ENCODE measurements at places on chromosomes 2 and 18.

GRCh38 chr2:221807706-221808105, 235.6 kb upstream of the EPHA4 start:
- DNase-seq = no peak

- no peak for DNase-seq
These were observed 190.0 kb upstream of the SESTD1 start for GRCh38 chr2:179454443-179455171.

DNA sequence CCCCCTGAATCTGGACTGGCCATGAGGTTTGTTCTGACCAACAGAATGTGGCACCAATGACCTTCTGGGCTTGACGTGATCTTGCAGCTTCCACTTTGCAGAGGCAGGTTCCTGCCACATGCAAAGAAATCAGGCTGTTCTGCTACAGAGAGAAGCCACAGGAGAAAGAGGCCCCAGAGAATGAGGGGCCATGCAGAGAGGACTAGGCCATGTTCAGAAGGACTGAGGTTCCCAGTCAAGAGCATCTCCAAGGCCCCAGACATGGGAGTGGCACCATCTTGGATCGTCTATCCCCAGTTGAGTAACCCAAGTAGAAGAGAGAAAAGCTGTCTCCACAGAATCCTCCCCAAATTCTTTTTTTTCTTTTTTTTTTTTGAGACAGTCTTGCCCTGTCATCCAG, 131.1 kb downstream of the ZBTB7C start:
- no peak for DNase-seq

DNA sequence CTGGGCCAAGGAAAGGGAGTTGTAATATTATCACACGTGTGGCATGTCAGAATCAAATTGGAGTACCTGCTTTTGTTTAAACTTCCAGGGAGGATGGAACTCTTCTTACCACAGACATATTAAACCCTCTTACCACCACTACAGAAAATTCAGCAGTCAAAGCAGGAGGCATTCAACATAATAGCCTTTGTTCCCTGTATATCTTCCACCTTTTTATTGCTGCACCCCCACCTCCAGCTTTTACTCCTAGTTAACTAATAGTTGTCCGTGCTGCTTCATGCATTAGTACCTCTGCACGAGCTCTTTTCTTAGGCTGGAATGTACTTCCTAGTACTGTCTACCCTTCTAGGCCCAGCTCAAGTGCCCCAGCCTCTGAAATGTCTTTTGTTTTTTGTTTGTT, 14.9 kb upstream of the NR4A2 start:
- no peak for DNase-seq

DNA sequence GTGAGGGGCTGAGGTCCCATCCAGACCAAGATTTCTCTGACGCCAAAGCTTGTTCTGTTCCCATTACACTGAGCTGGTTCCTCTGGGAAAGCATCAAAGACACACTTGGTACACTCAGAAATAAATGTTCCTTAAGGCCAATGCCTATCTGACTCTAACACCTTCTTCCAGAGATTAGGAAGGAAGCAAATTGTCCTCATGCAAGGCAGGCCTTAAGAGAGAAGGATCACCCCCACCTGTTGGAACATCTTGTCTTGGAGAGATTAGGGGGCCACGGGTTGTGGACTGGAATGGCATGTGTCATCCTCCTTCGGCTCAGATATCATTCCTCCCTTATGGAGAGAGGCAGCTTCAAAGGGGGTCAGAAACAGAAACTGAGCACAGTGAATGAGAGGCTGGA, 100.2 kb downstream of the ANKRD44 start:
- no peak for DNase-seq

DNA sequence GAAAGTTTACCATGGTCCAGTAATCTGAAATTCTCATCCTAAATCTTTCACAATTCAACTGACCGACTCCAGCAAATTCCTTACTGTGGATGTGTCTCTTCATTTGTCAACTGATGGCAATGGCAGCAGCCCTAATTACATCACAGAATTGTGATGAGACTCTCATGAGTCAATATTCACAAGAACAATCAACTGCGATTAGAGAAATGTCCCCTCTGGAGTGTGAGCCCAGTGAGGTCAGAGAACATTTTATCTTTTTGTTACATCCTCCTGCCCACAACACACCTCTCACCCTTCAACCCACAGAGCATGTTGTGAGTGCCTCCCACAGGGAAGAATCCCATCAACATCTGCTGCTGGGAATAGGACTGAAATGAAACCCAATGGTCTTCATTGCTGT, 73.6 kb downstream of the CD226 start:
- DNase-seq = no peak

DNA sequence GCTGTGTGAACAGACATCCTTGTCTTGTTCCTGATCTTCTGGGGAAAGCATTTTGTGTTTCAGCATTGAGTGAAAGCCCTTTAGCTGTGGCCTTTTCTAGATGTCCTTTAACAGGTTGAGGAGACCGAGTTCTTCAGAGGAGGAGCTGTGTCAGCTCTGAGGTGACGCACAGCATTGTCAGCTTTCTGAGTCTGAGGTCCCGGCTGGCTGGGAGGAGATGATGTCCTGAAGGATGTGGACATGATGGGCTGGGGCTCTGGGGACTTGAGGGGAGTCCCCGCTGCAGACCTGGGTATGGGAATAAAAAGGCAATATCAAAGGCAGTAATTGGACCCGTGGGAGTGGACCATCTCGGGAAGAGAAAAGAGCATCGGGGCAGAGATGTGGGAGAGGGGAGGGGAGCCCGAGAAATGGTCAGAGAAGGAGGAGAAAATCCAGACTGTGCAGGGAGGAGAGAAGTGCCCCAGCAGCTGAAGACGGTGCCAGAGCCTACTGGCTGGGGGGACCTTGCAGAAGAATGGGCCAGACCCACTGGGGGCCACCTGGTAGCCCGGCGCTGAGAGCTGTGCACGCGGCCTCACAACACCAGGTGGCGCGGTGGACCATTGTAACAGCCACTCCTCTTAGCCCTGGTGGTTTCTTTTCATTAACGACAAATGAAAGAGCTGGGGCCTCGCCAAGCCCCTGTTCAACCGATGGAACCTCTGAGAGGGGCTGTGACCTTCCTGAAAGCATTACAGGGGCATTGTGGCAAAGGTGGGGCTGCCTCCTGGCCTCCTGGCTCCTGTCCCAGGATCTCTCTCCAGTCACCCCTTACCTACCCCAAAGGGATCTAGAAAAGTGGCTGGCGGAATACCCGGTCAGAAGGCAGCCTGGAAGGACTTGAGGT, 61.6 kb downstream of the ST3GAL5 start:
- DNase-seq = peak; percentile 76

GRCh38 chr2:172821370-172822338, 86.0 kb downstream of the RAPGEF4 start:
- no peak for DNase-seq

DNA sequence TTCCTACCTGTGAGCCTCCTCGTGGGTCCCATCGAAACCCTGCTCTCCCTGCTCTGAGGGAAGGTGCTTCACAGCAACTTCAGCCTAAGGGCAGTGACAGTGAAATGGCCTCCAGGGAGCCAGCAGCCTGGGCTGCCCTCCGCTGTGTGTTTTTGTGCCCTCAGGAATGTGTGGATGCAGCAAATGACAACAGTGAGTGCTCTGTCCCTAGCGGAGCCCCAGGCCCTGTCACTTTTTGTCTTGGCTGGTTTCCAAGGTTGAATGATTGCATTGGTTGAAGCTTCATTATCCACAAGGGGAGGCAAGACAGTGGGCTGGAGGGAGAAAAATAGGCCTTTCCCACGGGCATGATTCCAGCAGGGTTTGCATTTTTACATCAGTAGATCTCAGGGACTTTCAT, 42.9 kb downstream of the STON1 start:
- DNase-seq = no peak

GRCh38 chr2:68837164-68837860, 33.9 kb downstream of the BMP10 start:
- peak; percentile 91 for DNase-seq

GRCh38 chr2:203751685-203752271, 45.3 kb downstream of the CD28 start:
- no peak for DNase-seq

DNA sequence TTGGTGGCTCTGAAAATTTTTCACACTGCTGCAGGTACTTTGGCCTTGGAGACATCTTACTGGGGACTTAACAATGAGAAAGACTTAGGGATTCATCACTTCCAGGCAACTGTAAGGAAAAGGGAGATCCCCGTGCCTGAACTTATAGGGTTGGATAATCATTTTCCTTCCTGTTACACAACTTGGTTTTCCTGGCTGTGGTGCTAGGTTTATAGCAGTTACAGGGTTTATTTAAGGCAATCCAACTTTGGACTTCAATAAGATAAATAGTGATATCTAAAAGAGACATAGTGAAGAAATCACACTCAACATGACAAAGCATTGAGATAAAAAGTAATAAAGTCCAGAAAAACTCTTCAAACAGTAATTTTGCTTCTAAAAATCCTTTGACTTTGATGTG, 70.2 kb upstream of the RAPH1 start:
- DNase-seq = no peak

DNA sequence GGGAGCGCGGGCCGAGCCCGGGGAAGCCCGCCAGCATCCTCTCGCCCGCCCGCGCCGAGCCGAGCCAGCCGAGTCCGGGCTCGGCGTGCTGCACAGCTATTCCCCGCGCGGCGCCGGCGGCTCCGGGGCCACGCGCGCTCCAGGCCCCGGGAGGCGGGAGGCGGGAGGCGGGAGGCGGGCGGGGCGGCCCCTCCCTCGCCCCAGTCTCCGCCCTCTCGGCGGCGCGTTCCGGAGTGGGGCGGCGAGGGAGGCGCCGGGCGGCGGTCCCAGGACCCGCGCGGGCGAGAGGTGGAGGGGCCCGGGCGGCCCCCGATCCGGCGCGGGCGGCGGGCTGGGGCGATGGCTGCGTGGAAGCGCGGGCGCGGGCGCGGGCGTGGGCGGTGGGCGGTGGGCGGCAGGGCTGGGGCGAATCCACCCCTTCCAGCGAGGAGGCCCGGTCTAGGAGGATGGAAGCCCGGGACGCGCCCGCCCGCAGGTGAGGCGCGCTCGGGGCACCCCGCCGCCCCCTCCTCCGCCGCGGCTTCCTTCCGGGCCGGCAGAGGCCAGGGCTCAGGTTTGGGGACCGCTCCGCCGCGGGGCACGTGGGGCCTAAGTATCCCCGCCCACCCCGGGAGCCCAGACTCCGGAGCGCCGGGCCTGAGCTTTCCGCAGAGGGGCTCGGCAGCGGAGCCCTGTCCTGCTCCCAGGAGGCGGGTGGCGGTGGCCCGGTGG, at the start of gene ADCY3:
Gene ADCY3 (minus strand): TSS at position 140 of the 711 bp plus-strand sequence. CDS start 1,250 bp downstream, outside the sequence.
- DNase-seq = peak; percentile 78

GRCh38 chr18:9216459-9216858, 79.9 kb downstream of the ANKRD12 start:
- no peak for DNase-seq

- no peak for DNase-seq
These were observed 34.2 kb downstream of the DTNB start for GRCh38 chr2:25639131-25639530.

- peak; percentile 83 for DNase-seq
These were observed 184.8 kb upstream of the SP5 start for GRCh38 chr2:170530284-170530745.

GRCh38 chr18:79567481-79568147, 112.0 kb upstream of the CTDP1 start:
- peak; percentile 17 for DNase-seq

- DNase-seq = no peak
These were observed 144.1 kb downstream of the UBE2E3 start for GRCh38 chr2:181124497-181124896.

GRCh38 chr2:99600981-99601651, 111.3 kb upstream of the REV1 start:
- no peak for DNase-seq

DNA sequence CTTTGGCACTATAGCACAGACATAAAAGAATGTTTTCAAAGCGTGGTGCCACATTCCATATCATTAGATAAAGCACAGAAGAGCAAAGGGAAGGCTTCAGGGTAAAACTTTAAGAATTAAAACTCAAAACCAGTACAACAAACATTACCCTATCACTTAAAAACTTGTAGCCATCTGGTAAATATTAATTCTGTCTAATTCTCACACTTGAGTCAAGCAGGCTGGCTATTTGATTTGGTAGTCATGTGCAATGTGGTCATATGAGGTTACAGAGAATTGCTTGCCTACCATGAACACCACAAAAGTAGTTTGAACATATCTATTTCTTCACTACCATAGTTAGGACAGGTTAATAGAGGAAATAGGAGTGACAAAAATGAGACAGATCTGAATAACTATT, 244.9 kb downstream of the IRS1 start:
- no peak for DNase-seq

- DNase-seq = peak; percentile 62
These were observed 65.6 kb downstream of the CYB5A start for GRCh38 chr18:74226156-74226555.

GRCh38 chr2:219664041-219664440, 36.6 kb downstream of the SLC4A3 start:
- DNase-seq = no peak

DNA sequence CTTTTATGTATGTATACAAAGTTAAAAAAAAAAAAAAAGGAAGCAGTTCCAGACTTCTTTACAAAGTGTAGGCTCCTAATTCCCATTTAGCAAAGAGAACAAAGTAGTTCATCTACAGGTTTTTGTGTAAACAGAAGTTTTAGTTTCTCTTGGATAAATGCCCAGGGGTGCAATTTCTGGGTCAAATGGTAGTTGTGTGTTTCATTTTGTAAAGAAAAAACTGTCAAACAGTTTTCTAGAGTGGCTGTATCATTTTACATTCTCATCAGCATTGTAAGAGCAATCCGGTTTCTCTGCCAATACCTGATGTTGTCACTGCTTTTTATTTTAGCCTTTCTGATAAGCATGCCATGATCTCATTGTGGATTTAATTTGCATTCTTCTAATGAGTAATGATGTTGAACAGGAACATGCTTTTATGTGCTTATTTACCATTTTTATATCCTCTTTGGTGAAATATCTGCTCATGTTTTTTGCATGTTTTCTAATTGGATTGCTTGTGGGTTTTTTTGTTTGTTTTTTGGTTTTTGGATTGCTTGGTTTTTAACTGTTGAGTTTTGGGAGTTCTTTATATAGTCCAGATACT, 16.6 kb upstream of the PSME4 start:
- DNase-seq = no peak

GRCh38 chr2:239466061-239466754, 65.4 kb upstream of the HDAC4 start:
- no peak for DNase-seq

DNA sequence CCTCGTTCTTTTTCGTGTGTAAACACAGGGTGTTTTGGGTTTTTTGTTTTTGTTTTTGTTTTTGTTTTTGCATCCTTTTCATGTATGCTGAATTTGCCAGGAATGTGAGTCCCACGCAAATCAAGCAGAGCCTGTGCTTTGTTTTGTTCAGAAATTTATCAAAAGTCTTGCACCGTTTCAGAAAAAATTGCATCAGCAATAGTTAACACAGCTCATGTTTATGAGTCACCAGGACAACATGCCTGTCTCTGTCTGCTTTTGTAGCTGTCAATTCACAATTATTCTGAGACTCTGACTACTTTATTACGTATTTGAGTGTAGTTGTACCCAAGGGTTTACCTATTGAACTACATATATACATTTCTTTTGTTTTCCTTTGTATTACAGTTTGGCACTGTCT, 38.3 kb downstream of the MRPL44 start:
- DNase-seq = no peak

- DNase-seq = no peak
These were observed 231.9 kb upstream of the MGAT5 start for GRCh38 chr2:134021830-134022524.
